Activated CD4-positive, alpha-beta T cell treated with anti-CD3 and anti-CD28 coated beads, Interleukin-2, amount 10 ng/mL, durations not matched to agents 7 days and 5 days (primary cell): ENCODE measurements at places on chromosomes 2 and 18.
A peak's percentile ranks its signal among the peaks of the same experiment; 100 is the strongest.

DNA sequence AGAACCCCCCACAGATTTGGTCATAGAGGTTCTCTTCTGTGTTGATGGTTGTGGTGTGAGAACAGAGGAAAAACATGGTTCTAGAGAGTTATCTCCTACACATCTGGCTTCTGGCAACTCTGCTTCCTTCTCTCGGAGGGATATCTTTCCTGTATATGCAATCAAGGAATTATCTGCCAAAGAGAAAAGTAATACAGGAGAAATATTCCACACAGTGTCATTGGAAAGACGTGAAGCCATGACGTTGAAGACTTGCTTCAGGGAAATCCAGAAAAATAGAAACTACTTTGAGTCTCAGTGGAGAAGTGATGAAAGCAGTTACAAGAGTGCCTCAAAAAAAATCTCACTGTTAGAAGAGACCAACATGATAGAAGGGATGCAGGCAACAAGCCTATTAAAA, 78.5 kb downstream of the RAB31 start:
- DNase-seq, result no peak

GRCh38 chr18:69954719-69955480, 7.2 kb upstream of the CD226 start:
- DNase-seq, result peak; percentile 31

DNA sequence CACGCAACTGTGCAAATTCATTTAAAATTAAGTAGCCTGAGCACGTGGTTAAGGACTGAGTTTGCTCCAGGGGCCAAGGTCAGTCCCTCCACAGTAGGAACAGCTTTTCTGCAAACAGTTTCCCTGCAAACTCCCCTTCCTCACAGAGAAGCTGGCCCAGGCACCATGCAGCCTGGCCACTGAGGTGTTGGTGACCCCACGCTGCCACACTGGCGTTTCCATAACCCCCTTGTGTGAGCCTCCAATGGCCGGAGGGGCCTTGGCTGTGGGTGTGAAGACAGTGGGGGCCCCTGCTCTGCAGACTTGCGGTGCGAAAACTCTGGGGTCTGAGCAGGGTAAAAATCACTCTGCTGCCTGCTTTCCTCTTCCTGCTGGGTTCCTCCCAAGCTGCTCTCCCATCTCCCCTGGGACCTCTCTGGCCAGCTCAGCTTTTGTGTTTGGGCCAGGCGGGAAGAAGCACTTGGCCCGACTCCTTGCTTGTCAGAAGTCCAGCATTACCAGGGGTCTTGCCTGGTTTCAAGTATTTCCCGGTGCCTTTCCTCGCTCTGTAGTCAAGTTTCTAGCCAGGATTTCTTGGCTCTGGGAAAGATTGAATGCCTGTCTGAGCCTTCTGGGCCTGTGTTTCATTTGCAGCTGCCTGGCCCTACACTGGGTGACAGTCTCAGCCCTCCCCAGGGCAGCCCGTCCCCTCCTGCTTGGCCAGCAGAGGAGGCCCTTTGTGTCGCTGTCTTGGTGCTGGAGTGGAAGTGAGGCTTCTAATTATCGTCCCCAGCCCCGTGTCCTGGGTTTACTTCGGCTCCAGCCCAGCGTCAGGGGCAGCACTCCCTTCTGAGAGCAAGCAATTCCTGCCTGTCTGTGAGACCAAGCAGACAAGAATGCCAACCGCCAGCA, 131.4 kb upstream of the SLC1A4 start:
- DNase-seq, result no peak

- no peak for DNase-seq
Observed at GRCh38 chr18:67183398-67183797, 333.1 kb downstream of the DSEL start.

GRCh38 chr2:236919209-236919608, 166.5 kb upstream of the COPS8 start:
- DNase-seq, result no peak

DNA sequence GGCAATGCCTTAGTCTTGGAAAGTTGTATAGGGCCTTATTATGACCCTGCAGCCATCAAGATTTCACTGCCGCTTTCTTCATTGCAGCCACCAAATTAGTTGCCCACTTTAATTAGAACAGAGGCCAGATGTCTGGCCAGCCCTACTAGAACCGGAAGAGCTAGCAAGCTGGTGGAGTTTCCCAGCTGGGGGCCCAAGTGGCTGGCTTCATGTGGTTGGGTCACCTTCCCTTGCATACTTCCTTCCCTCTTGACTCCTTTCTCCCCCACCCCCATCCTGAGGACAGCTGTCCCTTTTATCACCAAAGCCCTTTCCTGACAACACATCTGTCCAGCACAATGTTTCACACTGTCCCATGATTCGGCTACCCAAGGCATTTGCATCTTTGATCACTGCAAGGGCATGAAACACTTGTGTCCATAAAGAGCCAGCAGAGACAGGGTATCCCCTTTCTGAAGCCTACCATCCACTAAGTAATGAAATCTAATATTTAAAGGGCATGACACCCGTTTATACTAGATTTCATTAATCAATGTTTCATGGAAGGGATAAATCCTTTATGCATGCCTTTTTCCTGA, 187.2 kb downstream of the BCL11A start:
- no peak for DNase-seq

GRCh38 chr2:58051445-58051844, 4.8 kb downstream of the VRK2 start:
- DNase-seq, result no peak

- DNase-seq, result no peak
Observed at GRCh38 chr2:240811346-240812300, 8.4 kb downstream of the KIF1A start.
